Adrenal gland (tissue), 19 donors: ENCODE measurements at places on chromosomes 6 and 20. TPM values are rescaled to one million over a fixed set of nuclear protein-coding genes. Genes with fewer than 3 reads are reported as not detected.

DNA sequence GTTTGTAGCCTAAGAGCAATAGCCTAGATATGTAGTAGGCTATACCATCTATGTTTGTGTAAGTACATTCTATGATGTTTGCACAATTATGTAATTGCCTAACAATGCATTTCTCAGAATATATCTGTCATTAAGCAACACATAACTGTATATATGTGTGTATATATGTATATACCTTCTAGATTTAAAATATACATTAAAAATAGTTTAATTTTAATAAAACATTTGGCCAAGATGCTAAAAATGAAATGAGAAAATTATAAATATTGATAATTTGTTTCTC, 20.6 kb downstream of the SESN1 start:
- no peak overlapping the region for H3K4me3 ChIP-seq
- H3K27me3 ChIP-seq: no peaks in the 10 kb centered on the region
- H3K4me1 ChIP-seq: no peaks in the 10 kb centered on the region
- H3K27ac ChIP-seq: no peak overlapping the region

DNA sequence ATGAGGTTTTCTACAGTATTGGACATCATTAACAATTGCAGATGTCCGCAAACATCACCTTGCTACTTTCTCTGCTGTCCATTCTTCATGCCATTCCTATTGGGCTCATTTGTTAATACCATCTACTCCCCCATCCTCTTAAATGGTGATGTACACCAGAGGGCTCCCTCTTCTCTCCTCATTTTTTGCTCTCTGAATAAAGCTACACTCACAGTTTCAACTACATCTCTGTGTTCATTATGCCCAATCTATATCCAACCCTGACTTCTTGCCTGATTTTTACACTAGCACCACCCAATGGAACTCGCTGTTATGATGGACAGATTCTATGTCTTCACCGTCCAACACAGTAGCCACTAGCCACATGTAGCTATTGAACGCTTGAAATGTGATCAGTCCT, 288.1 kb upstream of the ID4 start:
- no peaks in the 10 kb centered on the region for H3K4me1 ChIP-seq
- no peak for DNase-seq
- H3K27me3 ChIP-seq: no peaks in the 10 kb centered on the region
- no peaks in the 10 kb centered on the region for H3K36me3 ChIP-seq
- H3K27ac ChIP-seq: no peak overlapping the region
- no peak overlapping the region for H3K4me3 ChIP-seq

Gene APCDD1L
- total RNA-seq: not detected

Gene VSX1
- 0.52 TPM for total RNA-seq
